NCI-H1048 (cell line): ENCODE measurements at places on chromosomes 16 and 17.

GRCh38 chr16:25834101-25834500, 142.3 kb downstream of the HS3ST4 start:
- DNase-seq, result no peak

- no peak for DNase-seq
Observed at GRCh38 chr17:55576237-55576995, 65.2 kb upstream of the SMIM36 start.

GRCh38 chr16:88999457-89000206, 22.6 kb upstream of the CBFA2T3 start:
- no peak for DNase-seq

DNA sequence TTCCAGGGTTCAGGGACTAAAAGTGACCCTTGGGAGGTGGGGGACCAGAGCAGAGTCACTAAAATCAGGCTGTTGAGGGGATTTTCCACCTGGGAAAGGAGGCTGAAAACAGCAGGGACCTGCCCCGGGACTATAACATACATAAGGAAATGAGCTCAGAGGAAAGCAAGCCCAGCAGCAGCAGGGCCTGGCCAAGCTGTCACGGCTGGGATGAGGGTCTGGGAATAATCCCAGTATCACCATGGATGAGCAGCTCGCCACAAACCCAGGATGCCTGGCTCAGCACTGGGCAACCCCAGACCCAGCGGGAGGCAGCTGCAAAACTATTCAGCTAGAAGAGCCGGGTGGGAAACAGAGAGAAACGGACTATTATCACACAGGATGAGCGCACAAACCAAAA, 72.4 kb downstream of the RPH3AL start:
- no peak for DNase-seq

GRCh38 chr17:74728033-74728701, 8.9 kb upstream of the RAB37 start:
- DNase-seq, result no peak

DNA sequence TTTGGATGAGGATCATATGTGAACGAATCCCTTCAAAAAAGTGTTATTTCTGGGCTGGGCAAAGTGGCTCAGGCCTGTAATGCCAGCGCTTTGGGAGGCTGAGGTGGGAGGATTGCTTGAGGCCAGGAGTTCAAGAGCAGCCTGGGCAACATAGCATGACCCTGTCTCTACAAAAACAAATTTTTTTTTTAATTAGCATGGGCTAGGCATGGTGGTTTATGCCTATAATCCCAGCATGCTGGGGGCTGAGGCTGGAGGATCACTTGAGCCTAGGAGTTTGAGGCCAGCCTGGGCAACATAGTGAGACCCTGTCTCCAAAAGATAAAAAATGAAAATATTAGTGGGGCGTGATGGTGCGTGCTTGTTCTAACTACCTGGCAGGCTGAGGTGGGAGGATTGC, 4.6 kb downstream of the TAOK1 start:
- no peak for DNase-seq

GRCh38 chr17:5915337-5915736, 154.8 kb upstream of the WSCD1 start:
- DNase-seq, result no peak

- DNase-seq, result no peak
Observed at GRCh38 chr17:38436386-38436785, 8.1 kb downstream of the ARHGAP23 start.

DNA sequence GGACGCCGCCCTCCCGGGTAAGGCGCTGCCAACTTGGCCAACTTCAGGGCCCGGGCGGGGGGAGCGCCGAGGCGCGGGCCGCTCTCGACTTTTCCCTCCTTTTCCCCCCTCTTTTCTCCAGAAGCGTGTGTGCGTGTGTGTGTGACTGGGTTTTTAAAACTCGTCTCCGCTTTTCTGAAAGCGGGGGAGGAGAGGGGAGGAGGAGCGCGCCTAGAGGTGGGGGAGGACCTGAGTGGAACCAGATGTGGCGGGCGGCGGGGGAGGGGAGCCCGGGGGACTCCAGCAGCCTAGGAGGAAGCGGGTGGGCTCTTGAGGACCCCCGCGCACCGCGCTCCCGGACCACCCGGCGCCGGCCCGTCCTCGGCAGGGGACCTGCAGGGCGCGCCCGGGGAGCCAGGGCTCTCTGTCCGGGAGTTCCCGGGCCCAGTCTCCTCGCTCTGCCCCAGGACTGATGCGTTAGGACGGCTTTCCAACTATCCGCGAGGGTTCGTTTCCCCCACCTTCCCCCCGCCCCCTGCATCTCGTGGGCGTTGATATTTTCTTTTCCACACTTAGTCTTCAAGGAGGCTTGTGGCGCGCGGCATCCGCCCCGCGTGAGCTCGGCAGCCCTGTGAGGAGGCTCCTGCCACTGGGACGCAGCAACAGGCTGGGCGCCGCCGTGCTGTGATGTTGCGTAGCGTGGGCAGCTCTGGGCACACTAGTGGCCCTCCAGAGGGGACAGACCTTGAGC, 599 bp downstream of the MRC2 start:
- DNase-seq, result no peak

DNA sequence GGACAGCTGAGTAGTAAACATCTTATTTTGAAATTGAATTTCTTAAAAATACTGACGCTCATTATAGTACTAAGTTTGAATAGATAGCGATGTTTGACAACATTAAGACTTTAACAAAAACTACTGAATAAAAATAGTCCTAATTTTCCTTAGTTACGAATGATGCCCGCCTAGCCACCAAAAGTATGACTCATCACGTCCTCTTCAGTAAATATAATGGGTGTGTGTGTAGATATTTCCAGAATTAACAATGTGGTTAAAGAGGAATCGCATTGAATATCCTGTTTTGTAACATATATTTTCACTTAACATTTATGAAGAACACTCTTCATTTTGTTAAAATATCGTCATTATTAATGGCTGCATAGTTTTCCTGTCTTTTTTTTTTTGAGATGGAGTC, 187.6 kb downstream of the MYO1D start:
- no peak for DNase-seq

GRCh38 chr17:77182205-77183172, 41.7 kb downstream of the SEC14L1 start:
- DNase-seq, result no peak

GRCh38 chr16:47018223-47018891, 44.9 kb upstream of the DNAJA2 start:
- DNase-seq, result no peak

- DNase-seq, result no peak
Observed at GRCh38 chr16:48394355-48394703, 9.1 kb upstream of the SIAH1 start.

DNA sequence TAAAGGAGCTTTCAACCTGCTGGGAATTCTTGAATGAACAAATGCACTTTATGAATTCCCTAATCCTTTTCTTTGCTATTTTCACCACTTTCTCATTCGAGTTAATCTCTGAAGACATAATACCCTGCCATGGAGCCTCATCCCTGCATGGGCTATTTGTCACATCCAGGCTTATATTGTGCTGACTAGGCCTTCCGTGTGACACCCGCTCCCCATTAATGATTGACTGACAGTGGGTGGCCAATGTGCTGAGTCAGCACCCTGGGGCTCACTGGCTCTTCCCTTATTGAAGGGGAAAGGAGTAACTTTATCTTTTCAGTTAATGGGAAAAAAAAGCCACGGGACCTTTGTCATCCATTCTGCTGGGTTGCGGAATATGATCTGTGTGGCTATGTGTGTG, 1024.8 kb upstream of the EEF2KMT start:
- no peak for DNase-seq

DNA sequence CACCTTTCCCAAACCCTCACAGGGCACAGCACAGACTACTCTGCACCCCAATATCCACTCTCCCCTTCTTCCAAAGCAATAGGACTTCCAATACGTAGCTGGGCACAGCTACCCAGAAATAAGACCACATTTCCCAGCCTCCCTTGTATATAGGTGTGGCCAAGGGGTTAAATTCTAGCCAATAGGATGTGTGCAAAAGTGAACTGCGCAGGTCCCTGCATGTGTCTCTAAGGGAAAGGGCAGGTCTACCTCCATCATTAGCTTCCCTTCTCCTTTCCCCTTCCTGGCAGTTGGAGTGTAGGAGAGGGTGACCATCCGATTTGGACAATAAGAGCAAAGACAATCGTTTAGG, 25.5 kb upstream of the SNN start:
- no peak for DNase-seq

GRCh38 chr17:7992516-7992915, 9.9 kb upstream of the GUCY2D start:
- no peak for DNase-seq

GRCh38 chr17:21140911-21141310, 14.1 kb downstream of the DHRS7B start:
- no peak for DNase-seq

DNA sequence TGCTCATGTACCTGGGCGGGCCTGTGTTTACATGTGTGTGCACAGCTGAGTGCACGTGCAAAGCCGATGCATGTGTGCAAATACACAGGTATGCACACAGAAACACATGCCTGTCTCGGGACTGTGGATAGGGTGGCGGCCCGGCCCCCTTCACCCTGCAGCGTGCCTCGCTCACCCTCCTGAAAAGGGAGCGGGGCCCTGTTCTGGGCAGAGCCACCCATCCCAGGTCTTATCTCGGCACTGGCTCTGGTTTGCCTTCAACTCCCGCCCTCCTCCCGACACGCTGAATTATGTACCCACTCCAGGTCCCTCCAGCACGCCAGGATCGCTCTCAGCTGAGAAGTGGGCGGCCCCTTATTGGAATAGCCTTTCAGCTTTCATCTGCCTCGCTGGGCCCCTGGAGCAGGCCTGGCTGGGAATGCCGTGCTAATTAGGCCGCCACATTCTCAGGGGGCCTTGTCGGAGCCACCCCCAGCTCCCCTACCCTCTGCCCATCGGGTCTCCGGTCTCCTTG, 77.8 kb downstream of the RTN4RL1 start:
- DNase-seq, result no peak

DNA sequence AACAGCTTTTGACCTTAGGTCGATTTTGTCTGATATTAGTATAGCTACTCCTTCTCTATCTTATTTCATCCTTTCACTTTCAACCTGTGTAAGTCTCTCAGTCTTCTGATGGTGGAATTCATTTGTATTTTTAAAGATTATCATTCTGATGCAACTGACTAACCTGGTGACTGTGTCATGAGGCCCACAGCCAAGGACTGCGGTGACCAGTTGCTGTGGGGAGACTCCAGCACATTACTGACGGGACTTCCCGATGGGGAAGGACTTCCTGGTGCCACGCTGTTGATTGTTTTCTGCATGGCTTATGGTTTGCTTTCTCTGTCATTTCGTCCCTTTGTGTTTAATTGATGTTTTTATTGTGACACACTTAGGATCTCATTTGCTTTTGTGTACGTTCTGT, 34.2 kb downstream of the RMI2 start:
- DNase-seq, result no peak

DNA sequence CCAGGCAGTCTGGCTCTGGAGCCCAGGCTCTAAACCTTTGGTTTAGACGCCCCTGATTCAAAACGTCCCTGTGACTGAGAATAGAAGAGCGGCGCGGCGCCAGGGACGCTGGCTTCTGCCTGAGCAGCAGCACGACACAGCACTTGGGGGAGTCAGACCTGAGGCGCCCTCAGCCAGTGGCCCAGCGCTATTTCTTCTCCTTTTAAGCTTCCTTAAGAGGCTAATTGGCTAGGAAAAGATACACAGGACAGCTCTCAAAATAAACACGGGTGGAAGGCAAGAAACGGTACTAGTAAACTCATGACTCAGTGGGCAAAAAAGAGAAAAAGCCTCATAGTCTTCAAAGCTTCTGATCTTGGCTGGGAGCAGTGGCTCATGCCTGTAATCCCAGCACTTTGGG, 34.9 kb downstream of the GTF3C1 start:
- no peak for DNase-seq

- DNase-seq, result no peak
Observed at GRCh38 chr17:73783945-73784603, 139.8 kb upstream of the SDK2 start.

DNA sequence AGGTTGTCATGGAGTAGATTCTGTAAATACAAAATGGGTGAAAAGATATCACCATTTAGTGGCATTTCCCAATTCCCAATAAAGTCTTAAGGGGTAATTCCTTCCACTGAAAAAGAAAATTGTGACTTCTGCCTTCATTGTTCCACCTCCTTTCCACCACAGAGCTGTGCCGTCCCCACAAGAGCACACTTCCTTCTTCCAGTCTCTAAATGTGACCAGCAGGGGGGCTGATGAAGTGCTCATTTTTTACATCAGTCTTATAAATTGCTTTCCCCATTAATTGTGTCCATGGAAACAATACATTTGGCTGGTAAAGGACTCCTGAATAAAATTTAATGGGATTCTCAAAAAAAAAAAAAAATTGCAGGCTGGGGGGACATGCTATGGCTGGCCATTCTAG, 260.8 kb upstream of the PSMD7 start:
- DNase-seq, result no peak

- no peak for DNase-seq
Observed at GRCh38 chr17:16444258-16444886, 29.0 kb downstream of the TRPV2 start.

DNA sequence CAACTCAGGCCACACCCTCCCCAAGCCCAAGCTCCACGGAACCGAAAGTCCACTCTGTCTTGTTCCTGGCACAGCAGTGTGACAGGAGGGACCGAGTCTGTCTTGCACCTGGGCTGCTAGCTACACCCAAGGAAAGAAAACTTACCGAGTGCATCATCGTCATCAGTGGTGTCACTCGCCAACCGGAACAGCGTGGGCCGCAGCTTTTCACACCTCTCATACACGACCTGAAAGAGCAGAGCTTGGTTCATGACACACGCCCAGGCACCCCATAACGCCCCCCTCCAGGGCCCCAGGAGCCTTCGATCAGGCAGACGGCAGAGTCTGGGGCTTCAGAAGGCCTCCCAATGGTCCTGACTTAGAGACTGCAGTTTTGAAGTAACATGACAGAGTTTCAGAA, 27.5 kb downstream of the GGA2 start:
- DNase-seq, result no peak

GRCh38 chr17:35486920-35487732, 38.6 kb upstream of the SLFN13 start:
- DNase-seq, result no peak

GRCh38 chr17:55687037-55687436, 35.6 kb downstream of the TMEM100 start:
- no peak for DNase-seq

GRCh38 chr17:66228887-66229782, at the start of gene APOH:
Gene APOH, minus strand, starts transcription at chr17:66229415. Its CDS starts 36 bp downstream, at chr17:66229379.
- DNase-seq, result no peak

DNA sequence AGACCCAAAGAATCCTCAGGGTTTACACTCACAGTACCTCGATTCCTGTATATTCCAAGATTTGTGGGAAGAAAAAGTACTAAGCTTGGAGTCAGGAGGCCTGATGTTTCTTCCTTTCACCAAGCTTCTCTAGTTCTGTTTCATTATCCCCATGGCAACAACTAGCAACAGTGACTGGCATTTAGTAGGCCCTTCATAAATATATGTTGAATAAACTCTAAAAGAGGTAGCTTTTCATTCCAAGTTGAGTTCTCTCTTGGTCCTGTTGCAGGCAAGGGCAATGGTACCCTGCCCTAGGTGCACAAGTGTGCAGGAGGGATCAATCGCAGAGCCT, 527 bp upstream of the UBE2Z start:
- DNase-seq, result no peak
